Posterior vena cava (tissue), 2 donors: ENCODE measurements at places on chromosomes 5 and 9. TPM values are rescaled to one million over a fixed set of nuclear protein-coding genes. Genes with fewer than 3 reads are reported as not detected.
A peak's percentile ranks its signal among the peaks of the same experiment; 100 is the strongest.

Gene SLC34A1
- total RNA-seq: not detected

- DNase-seq: no peak
These were observed 621.7 kb upstream of the NUDT12 start for GRCh38 chr5:104184264-104184663.

GRCh38 chr9:94031946-94032345 is 52.3 kb upstream of the PTPDC1 start:
- DNase-seq: no peak

DNA sequence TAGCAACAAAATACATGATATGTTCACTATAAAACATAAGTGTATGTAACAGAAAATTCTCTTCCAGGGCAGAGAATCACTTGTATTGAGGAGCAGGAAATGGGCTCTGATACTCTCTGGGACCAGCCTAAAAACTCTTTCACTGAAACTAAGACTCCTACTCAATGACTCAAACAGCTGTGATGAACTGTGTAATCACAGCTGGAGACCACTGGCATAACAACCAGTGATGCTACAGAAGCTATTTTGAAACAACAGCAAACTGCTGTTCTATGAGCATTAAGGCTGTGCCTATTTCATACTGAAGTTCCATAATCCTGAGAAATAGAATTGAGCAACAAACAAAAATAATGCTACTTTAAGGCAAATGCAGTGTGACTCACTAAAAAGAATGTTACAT is 594.0 kb downstream of the HINT1 start:
- DNase-seq: no peak

GRCh38 chr9:98962861-98963260 is 19.2 kb downstream of the COL15A1 start:
- DNase-seq: no peak

- no peak for DNase-seq
These were observed 6.2 kb upstream of the TNFSF8 start for GRCh38 chr9:114936581-114936980.

- no peak for DNase-seq
These were observed 247.4 kb downstream of the PRELID2 start for GRCh38 chr5:145587710-145588109.

DNA sequence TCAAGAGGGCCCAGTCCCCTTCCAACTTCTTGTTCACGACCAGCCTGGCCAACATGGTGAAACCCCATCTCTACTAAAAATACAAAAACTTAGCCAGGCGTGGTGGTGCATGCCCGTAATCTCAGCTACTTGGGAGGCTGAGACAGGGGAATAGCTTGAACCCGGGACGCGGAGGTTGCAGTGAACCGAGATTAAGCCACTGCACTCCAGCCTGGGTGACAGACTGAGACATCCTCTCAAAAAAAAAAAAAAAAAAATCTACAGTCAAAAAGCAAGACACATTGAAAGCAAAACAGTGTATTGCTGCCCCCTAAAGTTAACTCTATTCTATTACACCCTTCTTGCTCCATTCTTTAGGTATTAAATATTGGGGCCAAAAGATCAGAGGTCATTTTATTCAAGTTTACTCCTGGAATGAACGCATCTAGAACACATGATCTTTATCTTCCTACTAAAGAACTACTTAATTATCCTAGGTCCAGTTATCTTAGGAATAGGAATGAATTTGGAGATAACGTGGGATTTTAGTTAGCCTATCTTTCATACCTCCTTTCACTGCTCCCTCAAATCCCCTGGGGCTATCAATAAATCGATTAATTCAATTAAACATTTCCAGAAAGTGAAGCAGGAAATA is 2.4 kb downstream of the ATG12 start:
- DNase-seq: no peak

DNA sequence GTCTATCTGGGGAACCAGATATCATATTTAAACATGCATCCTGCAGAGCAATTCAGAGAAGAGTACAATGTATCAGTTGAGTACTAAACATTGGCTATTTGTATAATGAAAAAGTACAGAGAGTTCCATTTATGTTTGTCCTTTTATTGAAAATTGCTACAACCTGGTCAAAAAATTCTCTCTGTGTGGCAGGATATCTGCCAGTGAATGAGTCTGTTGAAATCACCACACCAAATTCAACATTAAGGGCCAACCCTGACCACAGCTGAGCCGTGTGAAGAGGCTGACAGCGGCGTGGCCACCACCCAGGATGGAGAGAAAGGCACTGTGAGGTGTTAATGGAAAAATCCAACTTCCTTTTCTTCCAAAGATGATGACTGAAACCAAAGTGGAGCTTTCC is 422.7 kb upstream of the PIK3R1 start:
- DNase-seq: no peak

DNA sequence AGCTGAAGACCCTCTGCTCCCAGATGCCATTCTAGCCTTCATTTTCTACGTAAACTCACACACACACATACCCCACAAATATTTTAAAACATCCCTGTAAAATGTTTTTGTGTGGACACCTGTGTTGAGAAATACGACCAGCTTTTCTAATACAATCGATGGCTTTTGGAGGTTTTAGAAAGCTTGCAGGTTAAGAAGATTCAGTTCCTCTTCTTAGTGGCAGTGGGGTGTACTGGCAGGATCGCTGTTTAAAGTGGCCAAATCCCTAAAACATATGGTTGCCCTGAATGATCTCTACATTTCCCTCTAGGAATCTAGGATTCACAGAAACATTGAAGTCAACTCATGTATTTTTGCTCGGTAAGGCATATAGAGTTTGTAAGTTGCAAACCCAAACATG is 236.3 kb downstream of the NSG2 start:
- DNase-seq: no peak

GRCh38 chr9:107222020-107222522 is 61.0 kb upstream of the RAD23B start:
- DNase-seq: no peak

DNA sequence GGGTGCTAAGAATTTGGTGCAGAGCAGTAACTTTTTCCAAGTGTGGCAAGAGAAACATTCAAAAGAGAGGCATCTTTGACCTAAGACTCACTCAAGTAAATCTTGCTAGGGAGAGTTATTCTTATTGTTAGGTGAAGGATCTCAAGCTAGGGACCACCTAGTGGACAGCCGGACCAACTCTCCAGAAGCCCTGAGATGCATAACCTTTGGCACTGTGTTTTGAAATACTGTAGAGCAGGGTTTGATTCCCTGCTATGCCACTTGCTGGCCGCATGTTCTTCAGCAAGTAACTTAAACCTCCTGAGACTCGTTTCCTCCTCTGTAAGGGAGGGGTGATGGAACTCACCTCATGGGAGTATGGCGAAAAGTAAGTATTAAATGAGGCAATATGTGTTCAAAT is 336.1 kb upstream of the ADAMTSL1 start:
- DNase-seq: no peak

DNA sequence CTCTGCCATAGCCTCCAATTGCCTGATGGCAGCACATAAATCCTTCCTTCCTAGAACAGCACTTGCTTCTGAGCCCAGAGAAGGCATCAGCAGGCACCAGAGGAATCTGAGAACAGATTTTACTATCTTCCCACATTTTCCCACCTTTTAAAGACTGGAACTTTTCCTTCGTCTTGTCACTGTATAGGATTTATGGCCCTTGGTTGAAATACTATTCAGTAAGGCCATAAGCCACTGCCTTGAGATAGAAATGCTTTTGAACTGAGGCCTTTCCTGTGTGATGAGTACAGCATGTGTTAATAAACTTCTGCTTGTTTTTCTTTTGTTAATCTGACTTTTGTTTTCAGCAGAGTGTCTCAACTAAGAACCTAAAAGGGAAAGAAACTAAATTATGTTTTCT is 84.3 kb downstream of the MRPS27 start:
- DNase-seq: no peak

DNA sequence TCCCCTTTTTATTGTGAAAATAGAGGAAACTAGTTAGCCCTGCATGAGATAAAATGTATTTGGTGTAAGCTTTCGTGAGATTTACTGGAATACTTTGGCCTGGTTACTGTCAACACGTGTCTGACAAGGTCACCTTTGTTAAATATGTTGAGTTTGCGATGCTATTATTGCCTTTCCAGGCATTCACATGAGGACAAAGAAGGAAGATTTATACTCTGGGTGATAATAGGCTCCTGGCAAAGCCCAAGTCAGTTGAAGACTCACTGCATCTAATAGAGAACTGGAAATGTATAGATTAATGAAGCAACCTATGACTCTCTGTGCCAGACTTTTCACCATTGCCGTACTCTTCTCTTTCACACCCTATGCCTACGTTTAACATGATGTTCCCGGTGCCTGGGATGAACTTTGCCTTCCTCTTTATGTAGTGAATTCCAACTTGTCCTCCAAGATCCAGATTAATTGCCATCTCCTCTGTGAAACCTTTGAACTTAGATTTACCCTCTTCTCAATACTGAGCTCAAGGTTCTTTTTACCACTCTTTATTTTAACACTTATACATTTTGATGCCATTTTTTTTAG is 33.9 kb downstream of the ITGA2 start:
- DNase-seq: no peak

DNA sequence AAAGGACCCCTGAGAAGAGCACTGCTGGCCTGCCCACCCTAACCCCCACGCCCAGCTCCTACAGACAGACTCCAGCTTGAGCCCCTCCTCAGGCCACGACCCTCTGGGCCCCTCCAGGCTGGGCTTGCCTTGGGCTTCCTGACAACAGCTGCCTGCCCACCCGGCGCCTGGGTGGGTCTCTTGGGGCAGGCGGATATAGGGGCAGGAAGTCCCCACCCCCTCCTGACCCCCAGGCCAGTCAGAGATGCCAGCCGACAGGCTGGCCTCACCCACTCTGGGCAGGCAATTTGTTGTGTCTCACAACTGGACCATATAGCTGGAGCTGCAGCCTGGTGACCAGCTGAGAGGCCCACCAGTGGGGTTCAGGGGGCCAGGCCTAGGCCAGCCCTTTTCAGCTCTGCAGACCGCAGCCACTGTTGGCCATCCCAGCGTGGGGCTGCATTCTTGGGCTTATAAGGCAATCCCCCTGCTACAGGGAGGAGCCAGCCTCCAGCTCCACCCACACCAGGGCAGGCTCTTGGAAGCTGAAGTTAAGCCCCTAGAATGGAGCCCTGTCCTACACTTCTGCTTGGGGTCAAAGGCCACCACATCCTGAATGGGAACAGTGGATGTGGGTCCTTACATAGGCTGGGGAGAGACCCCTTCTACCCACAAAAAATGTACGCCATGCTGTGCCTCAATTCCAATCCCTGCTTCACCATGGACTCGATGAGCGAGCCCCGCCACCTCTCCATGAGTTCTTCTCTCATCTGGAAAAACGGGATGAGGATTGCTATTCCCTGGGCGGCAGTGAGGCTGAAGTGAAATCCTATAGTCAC is 2.0 kb downstream of the PDLIM7 start:
- peak; percentile 95 for DNase-seq

Gene PCDHA4
- 0.32 TPM for total RNA-seq

Gene SAXO1
- total RNA-seq: 0.05 TPM

GRCh38 chr9:35798658-35799374 is 7.4 kb downstream of the NPR2 start:
- no peak for DNase-seq

DNA sequence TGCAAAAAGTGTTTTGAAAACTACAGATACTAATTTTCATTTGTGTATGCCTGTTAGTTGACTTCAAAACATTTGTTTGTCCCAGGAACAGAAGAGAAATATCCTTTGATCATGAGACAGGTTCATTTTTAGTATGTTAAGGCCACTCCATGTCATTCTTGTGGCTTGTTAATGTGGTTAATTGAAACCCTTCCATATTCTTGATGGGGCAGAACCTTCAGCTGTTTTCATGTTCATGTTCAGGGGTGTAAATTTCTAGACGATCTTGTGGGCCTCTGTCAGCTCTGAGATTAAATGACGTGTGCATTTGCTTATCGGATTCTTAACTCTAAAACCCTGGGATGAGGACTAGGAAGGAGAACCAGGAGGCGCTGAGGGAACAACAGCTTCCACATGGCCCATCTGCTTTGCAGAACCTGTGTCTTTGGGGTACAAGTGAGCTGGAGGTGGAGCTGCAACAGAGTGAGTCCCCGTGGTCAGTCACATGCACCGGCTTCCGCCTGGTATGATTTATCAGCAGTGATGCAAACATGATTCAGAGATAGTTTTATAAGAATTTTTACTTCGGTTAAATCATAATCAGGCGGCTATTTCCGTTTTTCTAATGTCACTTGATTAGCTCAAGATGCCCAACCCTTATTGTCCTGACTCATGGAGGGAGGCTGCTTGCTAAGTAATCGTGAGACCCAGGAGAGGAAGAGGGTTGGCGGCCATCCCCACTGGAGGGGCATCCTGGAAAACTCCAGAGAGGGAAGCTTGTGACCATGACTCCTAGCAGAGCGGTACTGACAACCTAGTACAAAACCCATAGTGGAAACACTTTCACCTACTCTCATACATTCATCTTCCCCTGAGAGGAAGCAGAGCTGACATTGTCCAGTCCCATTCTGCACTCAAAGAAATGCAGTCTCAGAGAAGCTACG is 138.4 kb downstream of the C9orf152 start:
- DNase-seq: peak; percentile 88

Gene PCDHA12
- 0.24 TPM for total RNA-seq

Gene ARRDC1
- total RNA-seq: 18.0 TPM

Gene TSSK1B
- total RNA-seq: not detected

DNA sequence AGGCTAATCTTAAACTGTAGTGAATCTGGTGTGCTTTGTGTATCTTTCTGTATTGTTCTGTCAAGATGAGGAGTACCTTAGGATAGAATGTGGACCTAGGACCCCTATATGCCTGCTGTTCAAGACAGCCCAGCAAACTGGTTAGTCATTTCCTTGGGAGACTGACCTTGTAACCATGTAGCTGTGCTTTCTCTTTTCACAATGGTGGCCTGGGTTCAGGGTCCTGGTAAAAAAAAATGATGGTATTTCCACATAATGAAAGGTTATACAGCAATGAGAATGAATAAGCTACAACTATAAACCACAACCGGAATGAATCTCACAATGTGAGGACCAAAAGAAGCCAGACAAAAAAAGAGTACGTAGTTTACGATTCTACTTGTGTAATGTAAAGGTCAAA is 36.4 kb upstream of the F2RL1 start:
- DNase-seq: no peak

DNA sequence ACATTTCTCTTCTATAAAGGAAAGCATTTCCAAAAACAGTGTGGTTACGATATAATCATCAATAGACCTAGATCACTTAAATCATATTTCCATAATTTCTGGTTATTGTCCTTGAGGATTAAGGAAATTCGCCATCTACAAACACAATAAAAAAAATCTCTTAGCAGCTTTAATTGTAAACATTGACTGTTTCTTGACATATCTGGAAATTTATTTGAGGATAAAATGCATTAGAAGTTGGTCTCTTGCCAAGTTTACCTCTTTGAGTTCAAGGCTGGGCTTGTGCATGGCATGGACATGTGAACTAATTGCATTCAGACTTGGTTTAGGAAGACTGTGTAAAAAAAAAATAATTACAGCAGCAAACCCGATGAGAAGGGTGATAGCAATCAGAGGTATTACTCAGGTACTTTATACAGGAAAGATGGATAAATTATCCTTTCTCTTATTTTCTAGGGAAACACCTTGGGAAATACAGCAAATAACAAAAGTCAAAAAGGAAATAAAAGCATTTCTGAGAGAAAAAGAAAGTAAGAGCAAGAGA is 237.9 kb downstream of the SLF1 start:
- DNase-seq: no peak

Gene SPAAR
- total RNA-seq: 4.0 TPM
